ENCODE measurements at places on chromosomes 2 and 18.
A peak's percentile ranks its signal among the peaks of the same experiment; 100 is the strongest.

DNA sequence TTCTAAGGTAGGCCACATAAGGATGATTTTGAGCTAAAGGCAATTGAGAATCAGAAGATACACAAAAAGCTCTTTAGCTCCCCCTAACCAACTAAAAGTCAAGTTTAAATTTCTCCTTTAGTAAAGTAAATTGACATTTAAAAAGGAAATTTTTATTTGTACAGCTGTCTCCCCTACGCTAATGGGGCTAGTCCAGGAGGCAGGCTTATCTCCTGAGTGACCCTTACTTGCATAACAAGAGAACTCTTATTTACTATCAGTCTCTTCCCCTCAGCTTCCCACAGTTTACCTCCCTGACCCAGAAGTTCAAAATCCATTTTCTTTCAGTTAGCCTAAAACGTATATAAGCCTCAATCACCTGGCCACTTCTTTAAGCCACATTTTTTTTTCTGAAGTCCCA is 1002.8 kb upstream of the NRXN1 start:
- no peak for DNase-seq

GRCh38 chr2:96951125-96951654 is 35.2 kb downstream of the FAM178B start:
- peak; percentile 85 for DNase-seq

DNA sequence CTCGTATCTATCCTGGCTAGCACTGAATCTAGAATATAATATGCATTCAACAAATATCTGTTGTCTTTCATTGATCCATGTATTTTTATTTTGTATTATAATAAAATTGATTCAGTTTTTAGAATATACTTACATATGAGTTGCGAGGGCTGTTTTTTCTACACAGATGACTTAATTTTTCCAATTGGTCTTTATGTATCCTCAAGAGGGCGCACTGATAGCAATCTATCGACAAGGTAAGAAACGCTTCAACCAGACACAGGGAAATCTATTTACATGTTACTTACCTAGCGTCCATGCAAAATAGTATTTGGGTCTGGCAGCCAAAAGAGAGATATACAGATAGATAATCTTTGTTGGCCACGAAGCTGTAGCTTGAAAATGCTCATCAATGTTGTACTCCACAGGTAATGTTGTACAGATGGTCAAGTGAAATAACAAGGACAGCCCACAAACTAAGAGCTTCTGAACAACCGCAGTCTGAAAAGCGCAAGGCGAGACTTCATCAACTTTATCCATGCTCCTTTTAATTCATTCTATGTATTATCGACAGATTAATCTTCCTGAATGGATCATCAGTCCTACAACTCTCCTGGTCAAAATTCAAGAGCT is 35.5 kb upstream of the KIDINS220 start:
- DNase-seq, result no peak

DNA sequence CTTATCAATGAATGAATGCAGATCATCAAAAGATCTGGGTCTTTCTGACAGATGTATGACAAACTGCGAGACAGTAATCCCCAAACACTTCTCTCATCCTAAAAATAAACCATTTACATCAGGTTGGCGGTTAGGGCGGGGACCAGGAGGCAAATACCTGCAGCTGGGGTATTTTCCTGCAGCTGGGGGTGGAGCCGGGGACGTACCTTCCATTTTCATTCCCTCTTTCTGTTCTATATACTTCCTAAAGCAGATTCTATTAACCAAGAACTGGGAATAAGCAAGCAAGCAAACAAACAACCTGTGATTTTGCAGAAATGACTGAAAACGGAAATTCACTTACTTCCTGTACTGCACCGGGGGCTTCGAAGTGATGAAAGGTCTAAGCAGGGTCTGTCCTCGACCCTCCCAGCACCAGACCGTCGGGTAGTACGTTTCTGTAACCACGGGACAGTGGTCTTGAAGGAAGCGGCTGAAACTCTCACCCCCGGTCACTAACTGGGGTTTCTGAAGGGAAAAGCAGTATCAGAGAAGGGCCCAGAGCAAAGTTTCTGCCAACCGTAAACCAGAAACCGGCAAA is 1.2 kb downstream of the ABHD3 start:
- DNase-seq, result no peak

DNA sequence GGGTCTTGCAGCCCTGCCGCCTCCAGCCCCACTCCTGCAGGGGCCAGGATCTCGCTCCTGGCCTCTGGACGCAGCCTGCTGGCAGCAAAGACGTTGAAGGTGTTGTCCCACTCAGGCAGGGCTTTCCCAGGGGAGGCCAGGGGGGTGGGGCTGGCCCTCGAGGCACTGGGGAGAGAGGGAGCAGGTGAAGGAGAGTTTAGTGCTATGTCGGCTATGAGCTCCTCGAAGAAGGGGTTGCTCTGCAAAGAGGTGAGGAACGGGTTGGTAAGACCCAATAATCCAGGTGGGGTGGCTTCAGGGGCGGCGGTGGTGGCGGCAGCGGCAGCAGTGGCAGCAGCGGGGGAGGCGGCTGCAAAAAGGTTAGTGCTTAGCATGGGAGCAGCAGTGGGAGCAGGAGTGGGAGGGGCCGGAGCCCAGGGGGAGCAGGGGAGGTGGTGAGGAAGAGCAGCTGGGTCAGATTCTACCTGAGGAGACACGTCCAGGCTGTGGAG is 9.7 kb upstream of the SFXN5 start:
- DNase-seq, result no peak

GRCh38 chr18:63320975-63321265 is 1.4 kb upstream of the BCL2 start:
- no peak for DNase-seq

- no peak for DNase-seq
Observed at GRCh38 chr18:23300231-23300805, 152.8 kb upstream of the RIOK3 start.

DNA sequence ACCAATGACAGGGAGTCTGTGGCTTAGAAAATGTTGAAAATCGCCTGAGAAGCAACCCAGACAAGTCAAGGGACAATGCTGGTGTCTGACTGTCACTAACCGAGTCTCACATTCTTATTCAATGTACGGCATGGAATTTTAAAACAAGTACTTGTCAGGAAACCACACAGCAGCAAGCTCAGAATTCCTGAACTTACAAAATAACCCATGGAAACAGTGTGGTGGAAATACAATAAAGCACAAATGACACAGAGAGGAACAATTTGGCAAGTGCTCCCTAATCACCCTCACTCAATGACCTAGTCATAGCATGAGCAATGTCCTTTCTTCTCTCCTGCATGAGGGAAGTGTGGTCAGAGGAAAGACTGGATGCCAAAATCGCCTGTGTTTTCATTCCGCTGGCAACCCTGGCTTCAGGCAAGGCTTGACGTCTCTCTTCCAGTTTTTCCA is 154.0 kb downstream of the SATB2 start:
- no peak for DNase-seq

- no peak for DNase-seq
Observed at GRCh38 chr18:9365406-9365805, 30.8 kb downstream of the TWSG1 start.

- DNase-seq, result no peak
Observed at GRCh38 chr2:109197491-109198418, 68.8 kb downstream of the SH3RF3 start.

DNA sequence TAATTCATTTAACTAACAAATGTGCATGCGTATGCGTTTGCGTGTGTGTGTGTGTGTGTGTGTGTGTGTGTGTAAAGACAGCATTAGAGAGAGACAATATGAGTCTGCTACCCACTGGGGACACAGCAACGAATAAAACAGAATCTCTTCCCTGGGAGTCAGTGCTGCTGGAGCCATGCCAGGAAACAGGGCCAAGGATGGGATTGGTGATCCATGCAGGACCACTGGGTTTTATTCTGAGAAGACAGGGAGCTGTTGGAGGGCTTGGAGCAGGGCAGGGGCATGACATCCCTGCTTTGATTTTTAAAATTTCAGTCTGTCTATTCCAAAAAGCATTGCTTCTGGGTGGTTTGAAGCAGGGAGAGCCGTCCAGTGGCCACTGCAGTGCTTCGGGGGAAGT is 62.9 kb downstream of the PDCL3 start:
- DNase-seq, result no peak

- no peak for DNase-seq
Observed at GRCh38 chr2:238643400-238643907, 204.4 kb upstream of the TWIST2 start.

- DNase-seq, result no peak
Observed at GRCh38 chr2:104249629-104250028, 604.3 kb upstream of the POU3F3 start.

- DNase-seq, result peak; percentile 56
Observed at GRCh38 chr2:9178904-9179571, 27.6 kb upstream of the ASAP2 start.

- DNase-seq, result no peak
Observed at GRCh38 chr2:105859694-105859951, 114.9 kb downstream of the NCK2 start.

- peak; percentile 66 for DNase-seq
Observed at GRCh38 chr2:121099329-121100290, 185.4 kb downstream of the TFCP2L1 start.

DNA sequence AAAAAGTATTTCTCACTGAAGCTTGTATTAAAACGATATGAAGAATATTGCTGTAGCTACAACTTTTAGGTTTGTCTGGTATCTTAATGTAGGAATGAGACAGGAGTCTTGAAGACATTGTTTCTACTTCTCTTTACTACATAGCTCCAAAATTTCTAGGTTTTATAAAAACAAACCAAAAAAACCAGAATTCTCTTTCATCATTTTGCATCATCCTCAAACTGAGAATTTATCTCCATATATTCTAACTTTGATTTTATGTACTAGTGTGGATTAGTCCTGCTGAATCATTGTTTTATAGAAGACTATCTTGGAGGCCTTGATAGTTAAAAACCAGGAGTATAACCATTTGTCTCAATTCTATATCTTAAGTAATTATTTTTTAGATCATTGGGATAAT is 100.2 kb downstream of the ICA1L start:
- no peak for DNase-seq

GRCh38 chr18:24072743-24073142 is 58.2 kb downstream of the TTC39C start:
- DNase-seq, result no peak

GRCh38 chr2:220191031-220191430 is 563.6 kb downstream of the SLC4A3 start:
- DNase-seq, result no peak

GRCh38 chr2:190766595-190766994 is 114.0 kb upstream of the GLS start:
- DNase-seq, result no peak

DNA sequence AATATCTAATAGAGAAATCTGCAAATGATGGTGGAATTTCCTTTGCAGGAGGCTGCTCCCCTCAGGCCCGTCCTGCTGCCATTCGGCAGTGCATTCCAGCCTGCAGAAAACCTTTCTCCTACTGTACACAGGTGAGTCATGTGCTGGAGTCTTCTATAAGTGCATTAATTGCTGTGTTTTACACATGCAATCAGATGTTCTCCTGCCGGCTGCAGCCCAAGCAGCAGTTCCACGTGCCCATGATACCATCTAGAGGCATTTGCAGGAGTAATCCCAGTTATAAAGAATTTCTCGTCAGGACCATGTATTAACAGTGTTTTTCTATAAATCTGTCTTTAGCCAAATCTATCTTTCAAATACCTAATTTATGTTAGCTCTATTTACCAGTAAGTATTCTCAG is 304.7 kb upstream of the HNMT start:
- no peak for DNase-seq

GRCh38 chr2:151043484-151043883 is 218.2 kb downstream of the RBM43 start:
- DNase-seq, result no peak

DNA sequence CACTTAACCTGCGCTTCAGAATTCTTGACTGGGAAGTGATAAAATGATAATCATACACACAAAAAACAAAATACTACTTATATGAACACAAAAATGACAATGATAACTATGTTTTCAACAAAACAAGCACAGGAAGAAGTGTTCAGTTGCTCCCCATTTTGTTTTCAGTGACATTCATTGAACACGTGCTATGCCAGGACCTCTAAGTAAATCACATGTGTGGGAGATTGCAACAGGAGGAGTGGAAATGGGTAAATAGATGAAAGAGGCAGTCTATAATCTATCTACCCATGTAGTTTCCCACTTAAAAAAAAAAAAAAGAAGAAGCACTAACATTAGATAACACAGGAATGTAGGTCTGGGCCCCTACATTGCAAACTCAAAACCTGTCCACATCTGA is 183.5 kb upstream of the HNRNPA3 start:
- no peak for DNase-seq

DNA sequence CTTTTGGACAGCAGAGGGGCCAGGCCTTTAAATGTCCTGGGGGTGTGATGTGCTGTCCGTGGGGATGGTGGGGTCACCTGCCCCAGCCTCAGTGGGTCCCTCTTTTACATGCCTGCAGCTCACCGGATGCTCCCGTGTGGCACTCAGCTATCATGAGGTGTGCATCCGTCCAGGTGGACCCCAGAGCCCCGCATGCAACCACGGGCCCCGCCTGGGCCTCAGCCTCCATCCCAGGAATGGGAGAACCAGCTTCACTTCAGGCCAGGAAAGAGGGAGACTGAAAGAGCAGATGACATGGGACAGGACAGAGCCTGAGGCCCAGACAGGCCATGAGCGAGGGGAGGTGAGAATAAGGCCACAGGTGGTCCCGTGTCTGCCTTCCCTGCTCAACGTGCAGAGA is 37.5 kb downstream of the RAMP1 start:
- DNase-seq, result no peak

DNA sequence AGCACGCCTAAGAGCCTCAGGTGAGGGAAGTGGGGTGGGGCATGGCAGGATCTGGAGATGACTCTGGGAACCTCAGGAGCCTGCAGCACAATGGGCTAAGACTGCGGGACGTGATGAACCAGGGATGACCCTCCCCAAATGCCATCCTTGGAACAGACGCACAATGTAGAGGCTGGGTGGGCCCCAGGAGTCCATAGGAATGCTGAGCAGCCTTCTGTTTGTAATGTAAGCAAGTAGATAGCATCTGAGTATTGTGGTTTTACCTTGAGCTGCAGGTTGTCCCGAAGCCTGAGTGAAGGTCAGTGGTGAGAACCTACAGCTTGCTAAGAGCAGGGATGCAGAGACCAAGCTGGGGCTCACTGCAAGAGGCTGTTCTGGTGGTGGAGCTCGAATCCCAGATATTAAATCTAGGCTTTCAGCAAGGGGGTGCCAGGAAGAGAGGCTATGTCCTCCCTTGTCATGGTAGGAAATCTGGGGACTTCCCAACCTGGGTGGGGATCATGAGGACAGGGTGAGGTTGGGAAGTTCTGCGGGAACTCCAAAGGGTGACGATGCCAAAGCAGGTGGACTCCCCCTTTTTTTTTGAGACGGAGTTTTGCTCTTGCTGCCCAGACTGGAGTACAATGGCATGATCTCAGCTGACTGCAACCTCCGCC is 5.8 kb downstream of the SCTR start:
- DNase-seq, result no peak
